Stimulated activated CD4-positive, alpha-beta T cell treated with anti-CD3 and anti-CD28 coated beads, TNF-alpha, amount 100 ng/mL, for 48 hours (primary cell): ENCODE measurements at places on chromosomes 4 and X.

DNA sequence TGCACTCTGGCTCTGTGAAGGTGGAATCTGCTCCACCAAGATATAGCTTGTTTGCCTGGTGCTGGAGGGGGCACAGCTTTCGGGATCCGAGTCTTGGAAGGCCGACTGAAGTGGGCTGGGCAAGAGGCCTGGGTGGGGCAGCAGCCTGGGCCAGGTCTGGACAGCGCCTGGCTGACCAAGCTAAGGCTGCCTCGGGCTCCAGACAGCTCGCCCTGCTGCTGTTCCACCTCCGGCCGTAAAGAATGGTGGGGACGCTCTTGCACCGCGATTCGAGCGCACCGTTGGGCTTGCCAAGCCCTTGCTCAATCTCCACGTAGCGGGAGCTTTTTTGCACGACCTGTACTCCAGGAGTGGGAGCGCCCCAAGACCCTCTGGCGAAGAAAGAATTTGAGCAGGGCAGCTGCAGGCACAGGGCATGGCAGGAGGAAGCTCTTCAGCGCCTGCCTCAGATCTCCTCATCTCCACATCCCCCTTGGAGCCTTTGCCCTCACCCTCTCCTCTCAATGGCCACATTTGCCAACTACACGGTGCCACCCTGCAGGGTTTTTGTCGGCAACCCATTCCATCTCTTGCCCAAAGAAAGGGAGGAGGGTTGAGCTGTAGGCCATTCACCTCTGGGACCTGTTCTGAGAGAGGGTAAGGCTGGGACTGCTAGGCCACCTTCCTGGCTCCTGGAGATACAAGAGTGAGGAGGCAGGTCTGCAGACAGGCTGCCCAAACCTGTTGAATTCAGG is 18.9 kb downstream of the CNGA2 start:
- DNase-seq: peak; percentile 1

DNA sequence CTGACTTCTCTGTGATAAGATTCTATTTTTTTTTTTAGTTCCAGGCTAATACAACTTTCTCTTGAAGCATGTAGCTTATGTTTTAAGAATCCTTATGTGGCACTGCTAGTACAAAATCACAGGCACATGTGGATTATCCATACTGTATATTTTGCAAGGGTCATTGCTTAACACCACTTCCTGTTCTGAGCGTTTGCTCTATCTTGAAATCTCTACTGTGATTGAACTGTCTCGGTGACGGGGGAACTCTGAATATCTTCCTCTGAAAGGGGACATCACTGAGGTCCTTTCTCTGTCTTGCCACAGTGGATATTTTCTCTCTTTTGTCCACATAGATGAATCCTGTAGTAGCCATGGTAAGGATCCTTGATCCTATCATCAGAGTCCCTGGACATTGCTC is 2.1 kb upstream of the WFS1 start:
- no peak for DNase-seq

- DNase-seq: no peak
These were observed 11.5 kb downstream of the HNRNPH2 start for GRCh38 chrX:101419489-101419888.

DNA sequence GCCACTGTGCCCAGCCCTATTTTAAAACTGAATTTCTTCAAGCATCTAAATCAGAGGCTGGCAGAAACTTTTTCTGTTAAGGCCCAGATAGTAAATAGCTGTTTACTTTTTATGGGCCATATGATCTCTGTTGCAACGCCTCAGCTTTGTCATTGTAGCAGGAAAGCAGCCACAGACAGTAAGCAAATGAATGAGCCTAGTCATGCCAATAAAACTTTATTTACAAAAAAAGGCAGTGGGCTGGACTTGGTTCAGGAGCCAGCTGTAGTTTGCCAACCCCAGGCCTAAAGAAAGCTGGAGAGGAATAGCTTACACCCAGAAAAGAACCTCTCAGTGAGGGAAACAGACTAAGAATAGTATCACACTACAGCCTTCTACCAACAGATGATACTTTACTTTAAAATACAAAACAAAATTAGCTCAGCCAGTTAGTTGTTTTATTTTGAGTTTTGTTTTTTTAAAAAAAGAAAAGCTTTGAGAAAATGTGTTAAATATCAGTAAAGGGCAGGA is 25.5 kb downstream of the CHST7 start:
- DNase-seq: no peak
